ENCODE measurements at places on chromosomes 2 and 18.

GRCh38 chr18:51150113-51150700, 47.3 kb downstream of the MEX3C start:
- DNase-seq = no peak

GRCh38 chr2:239164335-239164871, 236.4 kb downstream of the HDAC4 start:
- DNase-seq = no peak

GRCh38 chr2:219595256-219595655, 2.4 kb upstream of the STK11IP start:
- DNase-seq = no peak

GRCh38 chr2:88896971-88897370, 205.5 kb downstream of the RPIA start:
- no peak for DNase-seq

GRCh38 chr2:95206096-95206495, 1.2 kb upstream of the ZNF892 start:
- no peak for DNase-seq

GRCh38 chr18:9714266-9715087, 6.4 kb downstream of the RAB31 start:
- no peak for DNase-seq

DNA sequence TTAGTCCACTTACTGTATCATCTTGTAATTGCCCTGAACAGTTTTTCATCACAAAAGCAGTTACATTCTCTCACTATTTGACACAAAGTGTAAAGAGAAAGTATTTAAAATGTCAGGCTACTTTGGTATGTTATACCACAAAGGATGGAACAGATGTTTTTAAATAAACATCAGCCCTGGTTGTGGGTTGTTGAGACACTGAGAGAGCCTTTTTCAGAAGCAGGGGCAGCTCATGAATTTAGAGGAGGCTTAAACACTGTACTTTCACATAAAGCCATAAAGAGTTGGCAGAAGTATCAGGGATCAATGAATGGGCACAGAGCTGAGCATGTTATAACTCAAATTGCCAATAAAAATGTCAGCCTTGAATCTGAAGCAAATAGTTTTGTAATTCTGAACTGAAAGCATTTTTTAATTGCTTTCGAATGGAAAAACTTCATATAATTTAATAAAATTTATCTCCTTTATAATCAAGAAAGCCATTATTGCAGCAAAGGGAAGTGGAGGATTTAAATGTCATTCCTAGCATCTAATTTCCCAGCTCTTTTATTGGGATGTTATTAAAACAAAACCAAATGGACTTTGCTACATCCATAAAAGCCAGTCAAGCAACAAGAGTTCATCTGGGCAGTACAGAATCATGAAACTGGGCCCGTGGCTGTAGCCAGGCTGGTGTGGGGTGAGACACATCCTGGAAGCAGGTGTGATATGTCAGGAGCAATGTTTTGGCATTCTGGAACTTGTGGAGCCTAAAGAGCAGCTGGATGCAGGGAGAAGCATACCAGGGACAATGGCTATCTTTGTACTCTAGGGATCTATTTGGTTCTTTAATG, 95.1 kb upstream of the NT5C1B start:
- DNase-seq = no peak

GRCh38 chr2:37829202-37829601, 95.9 kb upstream of the RMDN2 start:
- no peak for DNase-seq

DNA sequence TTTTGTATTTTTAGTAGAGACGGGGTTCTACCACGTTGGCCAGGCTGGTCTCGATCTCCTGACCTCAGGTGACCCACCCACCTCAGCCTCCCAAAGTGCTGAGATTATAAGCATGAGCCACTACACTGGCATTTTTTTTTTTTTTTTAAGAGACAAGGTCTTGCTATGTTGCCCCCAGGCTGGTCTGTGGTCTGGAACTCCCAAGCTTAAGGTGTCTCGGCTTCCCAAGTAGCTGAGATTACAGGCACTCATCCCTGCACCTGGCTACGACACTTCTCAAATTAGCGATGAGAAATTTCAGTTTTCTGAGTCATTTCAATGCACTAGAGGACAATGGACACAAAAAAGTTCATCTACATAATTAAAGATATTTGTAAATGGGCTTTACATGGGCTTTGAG, 36.6 kb upstream of the TCF7L1 start:
- DNase-seq = no peak

- no peak for DNase-seq
These were observed 9.0 kb downstream of the GBX2 start for GRCh38 chr2:236158969-236159777.

DNA sequence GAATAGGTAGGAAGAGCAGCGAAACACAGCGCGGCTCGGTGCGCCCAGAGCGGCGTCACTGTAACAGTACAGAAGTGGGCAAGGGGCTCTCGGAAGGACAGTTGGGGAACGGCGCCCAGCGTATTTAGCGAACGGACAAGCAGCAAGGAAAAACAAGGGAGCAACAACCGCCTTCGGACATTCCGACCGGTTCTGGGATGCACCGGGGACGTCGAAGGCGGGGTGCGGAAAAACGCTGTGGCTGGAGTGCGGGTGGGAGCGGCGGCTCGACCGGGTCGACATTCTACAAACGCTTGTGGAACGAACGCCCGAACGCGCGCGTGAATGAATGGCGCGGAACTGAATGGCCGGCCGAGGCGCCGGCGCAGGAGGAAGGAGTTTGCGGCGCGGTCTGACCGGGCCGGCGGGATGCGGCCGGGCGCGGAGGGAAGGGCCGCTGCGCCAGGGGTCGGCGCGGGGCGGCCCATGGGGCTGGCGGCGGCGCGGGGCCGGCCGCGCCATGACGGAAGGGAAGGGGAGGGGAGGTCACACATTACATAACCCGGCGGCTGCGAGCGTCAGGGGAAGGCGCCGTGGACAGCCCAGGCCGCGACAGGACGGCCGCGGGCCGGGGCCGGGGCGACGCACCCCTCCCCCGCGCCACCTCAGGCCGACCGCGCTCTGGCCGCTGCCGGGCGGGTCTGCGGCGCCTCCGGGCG, 605 bp downstream of the REV1 start:
- peak; percentile 48 for DNase-seq

- no peak for DNase-seq
These were observed 161.7 kb downstream of the MREG start for GRCh38 chr2:215851696-215852095.

DNA sequence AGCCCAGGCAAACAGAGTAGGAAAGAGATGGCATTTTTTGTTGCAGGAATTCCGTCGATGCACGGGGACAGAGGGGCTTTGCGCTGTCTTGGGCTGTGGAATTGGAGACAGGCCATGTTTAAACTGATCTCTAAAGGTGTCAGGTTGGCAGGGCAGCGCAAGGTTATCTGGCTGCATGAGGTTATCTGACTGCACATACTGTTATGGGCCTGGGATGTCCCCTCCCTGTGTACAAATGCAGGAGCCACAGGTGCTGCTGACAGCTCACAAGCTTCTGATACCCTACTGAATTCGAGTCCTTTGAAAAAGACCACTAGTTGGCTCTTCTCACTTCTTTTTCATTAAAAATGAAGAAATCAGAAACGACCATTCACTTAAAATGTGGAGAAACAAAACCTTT, 255.4 kb downstream of the PLCL1 start:
- DNase-seq = no peak

DNA sequence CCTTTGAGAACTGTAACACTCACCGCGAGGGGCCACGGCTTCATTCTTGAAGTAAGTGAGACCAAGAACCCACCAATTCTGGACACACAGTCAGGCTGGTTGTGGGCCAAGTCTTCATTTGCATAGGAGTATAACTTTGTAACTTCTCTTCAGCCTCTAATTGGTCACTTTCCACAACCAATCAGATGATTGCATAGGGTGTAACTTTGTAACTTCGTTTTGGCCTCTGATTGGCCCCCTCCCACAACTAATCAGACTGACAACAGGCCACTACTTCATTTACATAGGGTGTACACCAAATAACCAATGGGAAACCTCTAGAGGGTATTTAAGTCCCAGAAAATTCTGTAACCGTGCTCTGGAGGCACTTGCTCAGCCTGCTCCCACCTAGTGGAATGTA, 77.5 kb upstream of the TCF4 start:
- no peak for DNase-seq

DNA sequence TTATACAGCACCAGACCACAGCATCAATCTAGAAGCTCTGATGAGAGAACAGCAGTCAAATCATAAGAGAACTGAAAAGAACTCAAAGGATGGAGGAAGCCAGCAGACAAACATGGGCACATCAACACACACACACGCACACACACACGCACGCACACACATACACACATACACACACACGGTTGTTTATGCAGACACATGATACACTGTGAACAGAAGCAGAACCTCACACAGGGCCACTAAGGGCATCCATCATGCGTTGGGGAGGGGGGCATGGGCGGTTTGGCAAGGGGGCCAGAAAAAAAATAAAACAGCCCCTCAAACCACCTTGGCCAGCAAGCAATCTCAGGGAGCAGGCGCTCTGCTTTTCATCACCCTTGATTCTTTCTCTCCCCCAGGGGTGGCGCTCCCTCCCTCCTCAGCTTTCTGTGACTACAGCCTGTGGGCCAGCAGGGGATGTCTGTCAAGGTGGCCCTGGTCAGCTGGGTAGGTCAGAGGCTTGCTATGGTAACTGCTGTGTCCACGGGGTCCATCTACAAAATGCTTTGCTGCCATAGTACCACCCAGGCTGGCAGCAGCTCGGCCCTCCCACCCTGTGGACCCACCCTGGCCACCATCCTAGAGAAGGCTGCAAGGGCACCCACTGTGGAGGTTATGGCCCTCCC, 318.0 kb downstream of the CELF4 start:
- no peak for DNase-seq

DNA sequence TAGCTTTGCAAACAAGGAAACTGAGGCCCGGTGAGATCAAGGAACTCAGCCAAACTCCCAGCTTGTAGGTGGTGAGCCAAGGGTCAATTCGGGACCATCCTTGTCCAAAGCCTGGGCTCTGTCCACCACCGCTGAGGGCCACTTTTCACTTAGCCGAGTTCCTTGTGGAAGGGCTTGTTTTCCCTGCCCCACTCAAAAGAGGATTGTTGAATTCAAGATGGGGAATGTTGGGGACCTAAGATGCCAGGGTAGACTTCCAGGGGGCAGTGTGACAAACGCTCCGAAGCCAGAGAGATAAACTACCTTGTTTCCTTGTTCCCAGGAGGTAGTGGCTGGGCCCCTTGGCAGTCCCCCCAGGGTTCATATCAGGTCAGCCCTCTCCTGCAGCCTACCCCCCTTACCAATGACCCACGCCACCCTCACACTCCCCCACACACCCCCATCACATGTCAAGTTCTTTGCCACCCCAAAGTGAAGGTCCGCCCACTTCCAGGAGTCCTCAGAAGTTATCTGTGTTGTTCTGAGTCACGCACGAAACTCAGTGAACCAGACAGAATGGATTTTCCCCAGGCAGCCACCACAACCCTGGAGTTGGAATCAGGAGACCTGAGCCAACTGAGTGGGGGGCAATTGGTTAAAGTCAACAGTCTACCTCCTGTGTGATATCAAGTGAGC, 10.3 kb upstream of the ATOH8 start:
- DNase-seq = no peak

DNA sequence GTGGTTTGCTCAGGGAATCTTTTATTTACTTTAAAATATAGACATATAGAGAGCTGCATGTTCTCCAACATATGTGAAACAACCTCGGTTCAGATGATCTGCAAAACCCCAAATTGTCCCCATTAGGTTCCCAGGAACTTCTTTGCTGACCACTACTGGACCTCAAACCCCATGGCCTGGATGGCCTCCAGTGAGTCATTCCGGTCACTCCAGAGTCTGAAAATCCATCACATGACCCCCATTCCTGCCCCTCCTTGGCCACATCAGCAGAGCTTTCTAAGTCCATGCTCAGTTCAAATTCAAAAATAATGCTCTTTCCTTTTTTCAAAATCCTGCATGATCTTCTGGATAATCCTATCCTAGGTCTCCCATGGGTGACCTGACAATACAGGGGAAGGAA, 271.0 kb downstream of the TNS1 start:
- no peak for DNase-seq

- DNase-seq = no peak
These were observed 117.6 kb downstream of the INHBB start for GRCh38 chr2:120463527-120463926.

DNA sequence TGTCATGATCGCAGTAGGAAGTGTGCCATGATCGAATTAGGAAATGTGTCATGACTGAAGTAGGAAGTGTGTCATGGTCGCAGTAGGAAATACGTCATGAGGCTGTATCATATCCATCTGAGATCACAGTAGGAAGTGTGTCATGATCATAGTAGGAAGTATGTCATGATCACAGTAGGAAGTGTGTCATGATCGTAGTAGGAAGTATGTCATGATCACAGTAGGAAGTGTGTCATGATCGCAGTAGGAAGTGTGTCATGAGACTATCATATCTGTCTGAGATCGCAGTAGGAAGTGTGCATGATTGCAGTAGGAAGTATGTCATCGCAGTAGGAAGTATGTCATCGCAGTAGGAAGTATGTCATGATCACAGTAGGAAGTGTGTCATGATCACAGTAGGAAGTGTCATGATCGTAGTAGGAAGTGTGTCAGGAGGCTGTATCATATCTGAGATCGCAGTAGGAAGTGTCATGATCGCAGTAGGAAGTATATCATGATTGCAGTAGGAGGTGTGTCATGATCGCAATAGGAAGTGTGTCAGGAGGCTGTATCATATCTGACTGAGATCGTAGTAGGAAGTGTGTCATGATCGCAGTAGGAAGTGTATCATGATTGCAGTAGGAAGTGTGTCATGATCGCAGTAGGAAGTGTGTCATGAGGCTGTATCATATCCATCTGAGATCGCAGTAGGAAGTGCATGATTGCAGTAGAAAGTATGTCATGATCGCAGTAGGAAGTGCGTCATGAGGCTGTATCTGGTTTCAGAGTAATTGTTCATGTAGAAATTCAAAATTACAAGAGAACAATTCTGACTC, 56.4 kb upstream of the NFATC1 start:
- no peak for DNase-seq

DNA sequence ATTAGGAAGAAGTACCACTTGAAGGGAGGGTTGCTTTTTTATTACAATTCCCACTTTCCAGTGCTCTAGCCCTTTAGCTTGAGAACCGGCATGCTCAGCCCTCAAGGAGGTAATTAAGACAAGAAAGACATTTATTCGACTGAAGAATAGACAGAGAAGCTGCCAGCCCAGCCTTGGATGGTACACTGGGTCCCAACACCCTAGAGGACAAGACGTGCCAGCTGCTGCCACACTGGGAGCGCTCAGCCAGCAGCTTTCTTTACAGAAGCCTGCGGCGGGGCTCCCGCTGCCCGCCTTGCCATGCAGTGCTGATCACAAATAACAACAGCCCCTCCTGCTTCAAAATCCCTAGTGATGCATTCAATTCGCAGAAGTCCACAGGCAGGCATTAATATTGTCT, 746.3 kb upstream of the RAB6C start:
- no peak for DNase-seq

GRCh38 chr18:1599196-1599595, 694.5 kb downstream of the ADCYAP1 start:
- no peak for DNase-seq

GRCh38 chr18:11851806-11852337, 659 bp downstream of the CHMP1B start:
- no peak for DNase-seq

Measured in NCI-H460 (cell line).